Hematopoietic multipotent progenitor cell (in vitro differentiated cells): ENCODE measurements at places on chromosomes 5 and 9. TPM values are rescaled to one million over a fixed set of nuclear protein-coding genes. Genes with fewer than 3 reads are reported as not detected.
A peak's percentile ranks its signal among the peaks of the same experiment; 100 is the strongest.

DNA sequence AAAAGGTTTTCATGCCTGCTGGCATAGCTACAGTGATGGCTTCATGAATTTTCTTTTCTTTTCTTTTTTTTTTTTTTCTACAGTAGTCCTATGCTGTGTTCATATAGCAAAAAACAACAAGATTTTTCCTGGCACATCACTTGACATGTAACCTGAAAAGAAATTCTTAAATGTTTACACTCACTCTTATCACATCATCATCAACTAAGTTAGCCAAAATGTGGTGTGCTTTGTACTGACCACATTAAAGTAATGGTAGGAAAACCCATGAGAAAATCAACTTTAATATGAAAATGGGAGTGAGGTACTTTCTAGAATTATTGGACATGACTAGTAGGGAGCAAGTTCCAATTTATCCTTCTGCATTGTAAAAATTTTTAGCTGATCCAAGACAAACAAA, 146.7 kb downstream of the SSBP2 start:
- no peak for DNase-seq

DNA sequence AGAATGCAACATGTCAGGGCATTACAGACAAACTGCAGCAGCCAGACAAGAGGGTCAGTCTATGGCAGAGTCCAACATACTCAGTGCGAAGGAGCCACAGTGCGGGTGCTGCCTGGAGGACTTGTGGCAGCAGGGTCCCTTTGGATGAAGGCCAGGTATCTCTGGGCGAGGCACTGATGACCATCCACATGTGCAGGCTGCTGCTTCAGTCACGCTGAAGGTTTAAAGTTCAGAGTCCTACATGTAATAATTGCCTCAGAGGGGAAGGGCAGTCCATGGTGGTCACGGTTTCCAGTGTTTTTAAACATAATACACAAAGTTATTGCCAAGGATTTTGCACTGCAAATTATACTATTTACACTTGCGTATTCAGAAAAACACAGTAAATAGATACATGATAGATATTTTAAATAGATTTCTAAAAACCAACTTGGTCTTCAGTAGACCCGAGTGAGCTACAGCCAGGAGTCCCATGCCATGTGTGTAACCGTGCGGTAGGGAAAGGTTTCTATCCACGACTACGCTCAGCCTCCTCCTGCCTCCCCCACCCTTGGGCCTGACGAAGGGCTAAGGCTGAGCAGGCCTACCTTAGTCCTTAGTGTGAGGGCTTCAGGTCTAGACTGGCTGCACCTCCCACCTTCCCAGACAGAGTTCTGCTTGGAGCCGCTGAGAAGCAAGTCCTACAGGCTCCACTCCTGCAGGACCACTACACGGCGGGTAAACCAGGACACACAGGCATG, 76.2 kb downstream of the GPR21 start:
- no peak for DNase-seq

GRCh38 chr9:14278291-14278721, 35.6 kb downstream of the NFIB start:
- DNase-seq = no peak

DNA sequence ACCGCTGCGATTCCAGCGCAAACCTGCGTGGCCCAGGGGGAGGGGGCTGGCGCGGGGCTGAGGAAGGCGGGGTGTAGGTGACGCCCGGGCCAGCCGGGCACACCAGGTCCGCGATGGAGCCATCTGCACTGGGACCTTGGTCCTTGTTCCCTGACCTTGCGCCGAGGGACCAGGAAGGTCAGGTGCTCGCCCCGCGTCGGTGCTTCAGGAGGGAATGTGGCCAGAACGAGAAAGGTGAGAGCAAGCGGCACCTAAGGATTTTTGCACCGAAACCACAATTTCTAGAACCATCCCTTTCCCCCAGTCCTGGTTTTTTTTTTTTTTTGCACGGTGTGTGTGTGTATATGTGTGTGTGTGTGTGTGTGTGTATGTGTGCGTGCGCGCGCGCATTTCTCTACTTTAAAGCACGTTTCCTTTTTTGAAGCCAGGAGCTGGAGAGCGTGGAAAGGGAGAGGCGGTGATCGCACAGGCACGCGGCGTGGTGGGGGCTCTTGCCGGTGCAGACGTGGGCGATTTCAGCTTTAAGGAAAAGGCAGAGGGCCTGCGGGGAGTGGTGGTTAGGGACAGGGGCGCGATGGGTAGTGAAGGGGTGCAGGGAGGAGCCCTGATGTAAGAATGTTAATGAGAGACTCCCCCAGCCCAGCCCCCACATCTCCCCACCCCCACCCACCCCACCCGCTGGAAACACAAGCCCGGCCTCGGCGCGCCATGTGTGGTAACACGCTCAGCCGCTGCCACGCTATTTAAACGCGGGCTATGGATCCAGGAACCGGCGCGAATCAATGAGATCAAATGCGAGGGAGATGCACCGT, at the start of gene NPR3:
Gene NPR3, plus strand, starts transcription at position 772 of the 812 bp plus-strand sequence. CDS start 456 bp downstream, outside the sequence.
- DNase-seq = peak; percentile 60

DNA sequence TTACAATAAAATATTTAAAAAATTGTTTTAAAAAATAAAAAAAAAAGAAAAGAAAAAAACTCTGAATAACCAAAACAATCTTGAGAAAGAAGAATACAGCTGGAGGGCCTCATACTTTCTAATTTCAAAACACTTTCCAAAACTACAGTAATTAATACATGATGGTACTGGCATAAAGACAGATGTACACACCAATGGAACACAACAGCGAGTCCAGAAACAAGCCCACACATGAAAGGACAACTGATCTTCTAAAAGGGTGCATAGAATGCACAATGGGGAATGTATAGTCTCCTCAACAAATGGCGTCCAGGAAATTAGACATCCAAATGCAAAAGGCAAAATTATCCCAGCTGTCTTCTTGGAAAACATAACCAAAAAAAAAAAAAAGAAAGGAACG, 99.6 kb downstream of the LURAP1L start:
- no peak for DNase-seq

- no peak for DNase-seq
Observed at GRCh38 chr5:178230879-178231538, 1.6 kb downstream of the PHYKPL start.

DNA sequence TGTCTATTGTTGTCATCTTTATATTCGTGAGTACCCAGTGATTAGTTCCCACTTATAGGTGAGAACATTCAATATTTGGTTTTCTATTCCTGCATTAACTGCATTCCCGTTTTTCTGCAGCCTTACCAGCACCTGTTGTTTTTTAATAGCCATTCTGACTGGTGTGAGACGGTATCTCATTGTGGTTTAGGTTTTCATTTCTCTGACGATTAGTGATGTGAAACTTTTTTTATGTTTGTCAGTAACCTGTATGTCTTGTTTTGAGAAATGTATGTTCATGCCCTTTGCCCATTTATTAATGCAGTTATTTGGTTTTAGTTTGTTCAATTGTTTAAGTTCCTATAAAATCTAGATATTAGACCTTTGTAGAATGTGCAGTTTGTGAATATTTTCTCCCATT, 546.0 kb upstream of the RORB start:
- DNase-seq = no peak

DNA sequence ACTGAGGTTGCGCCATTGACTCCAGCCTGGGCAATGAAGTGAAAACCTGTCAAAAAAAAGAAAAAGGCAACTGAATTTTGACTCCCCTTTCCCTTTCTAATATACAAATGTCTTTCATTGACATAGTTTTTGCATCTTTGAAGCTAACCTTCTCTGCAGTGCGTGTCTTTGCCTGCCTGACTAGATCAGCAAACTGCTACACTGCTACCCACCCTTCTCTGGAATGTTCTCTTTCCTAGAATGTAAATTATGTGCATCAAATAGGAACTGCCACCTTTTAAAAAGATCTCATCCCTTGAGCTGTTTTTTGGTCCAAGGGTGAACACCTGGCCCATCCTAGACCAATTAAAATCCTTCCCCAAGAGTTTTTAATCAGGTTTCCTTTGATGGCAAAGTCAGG, 127.6 kb downstream of the SLC28A3 start:
- no peak for DNase-seq

DNA sequence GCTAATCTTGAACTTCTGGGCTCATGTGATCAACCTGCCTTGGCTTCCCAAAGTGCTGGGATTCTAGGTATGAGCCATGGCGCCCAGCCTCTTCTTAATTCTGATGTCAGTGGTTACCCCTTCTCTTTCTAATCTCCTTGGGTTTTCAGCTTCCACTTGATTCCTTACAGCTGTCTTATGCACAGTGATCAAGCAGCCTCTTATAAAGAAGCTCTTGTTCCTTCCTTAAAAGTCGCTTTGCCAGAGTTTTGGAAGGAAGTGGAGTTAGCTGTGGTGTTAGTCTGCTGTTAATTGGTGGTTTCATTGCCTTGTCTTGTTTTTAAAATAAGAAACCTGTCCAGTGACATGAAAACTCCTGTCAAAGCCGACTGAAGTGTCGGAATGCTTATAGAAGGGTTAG, 128.1 kb upstream of the CACNA1B start:
- no peak for DNase-seq

- no peak for DNase-seq
Observed at GRCh38 chr5:3698412-3698811, 102.8 kb downstream of the IRX1 start.

DNA sequence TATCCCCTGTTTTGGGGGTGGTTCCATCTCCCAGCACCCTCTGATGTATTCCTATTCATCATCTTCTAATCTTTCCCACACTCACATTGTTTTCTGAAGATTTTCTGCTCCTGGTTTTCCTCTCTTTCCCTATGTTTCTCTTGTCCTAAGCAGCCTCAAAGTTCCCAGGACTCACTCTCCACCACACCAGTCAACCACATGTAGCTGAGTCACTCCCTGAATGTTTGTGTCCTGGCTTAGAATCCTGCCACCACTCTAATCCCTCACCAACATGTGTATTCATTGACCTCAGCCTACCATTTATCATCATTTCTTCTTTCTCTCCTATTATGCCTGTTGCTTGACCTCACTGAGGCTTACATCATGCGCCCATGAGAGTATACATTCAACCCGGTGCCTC, 282.4 kb upstream of the ADAMTS16 start:
- DNase-seq = no peak

DNA sequence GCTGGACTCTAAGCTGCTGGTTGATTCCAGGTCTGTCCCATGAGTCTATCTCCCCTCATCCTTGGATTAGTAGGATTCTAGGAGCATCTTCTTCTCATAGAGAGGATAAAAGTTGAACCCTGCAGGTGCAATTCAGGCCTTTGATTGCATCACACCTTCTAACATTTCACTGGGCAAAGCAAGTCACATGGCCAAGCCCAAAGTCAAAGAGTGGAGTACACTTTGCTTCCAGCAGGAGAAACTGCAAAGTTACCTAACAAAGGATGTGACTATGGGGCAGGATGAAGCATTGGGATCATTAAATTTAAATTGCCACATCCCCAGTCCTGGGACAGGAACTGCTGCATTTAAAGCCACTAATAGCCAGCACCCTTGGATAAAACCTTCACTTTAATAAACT, 51.0 kb upstream of the EGFLAM start:
- no peak for DNase-seq

- DNase-seq = no peak
Observed at GRCh38 chr5:151162776-151163175, 5.2 kb upstream of the ANXA6 start.

DNA sequence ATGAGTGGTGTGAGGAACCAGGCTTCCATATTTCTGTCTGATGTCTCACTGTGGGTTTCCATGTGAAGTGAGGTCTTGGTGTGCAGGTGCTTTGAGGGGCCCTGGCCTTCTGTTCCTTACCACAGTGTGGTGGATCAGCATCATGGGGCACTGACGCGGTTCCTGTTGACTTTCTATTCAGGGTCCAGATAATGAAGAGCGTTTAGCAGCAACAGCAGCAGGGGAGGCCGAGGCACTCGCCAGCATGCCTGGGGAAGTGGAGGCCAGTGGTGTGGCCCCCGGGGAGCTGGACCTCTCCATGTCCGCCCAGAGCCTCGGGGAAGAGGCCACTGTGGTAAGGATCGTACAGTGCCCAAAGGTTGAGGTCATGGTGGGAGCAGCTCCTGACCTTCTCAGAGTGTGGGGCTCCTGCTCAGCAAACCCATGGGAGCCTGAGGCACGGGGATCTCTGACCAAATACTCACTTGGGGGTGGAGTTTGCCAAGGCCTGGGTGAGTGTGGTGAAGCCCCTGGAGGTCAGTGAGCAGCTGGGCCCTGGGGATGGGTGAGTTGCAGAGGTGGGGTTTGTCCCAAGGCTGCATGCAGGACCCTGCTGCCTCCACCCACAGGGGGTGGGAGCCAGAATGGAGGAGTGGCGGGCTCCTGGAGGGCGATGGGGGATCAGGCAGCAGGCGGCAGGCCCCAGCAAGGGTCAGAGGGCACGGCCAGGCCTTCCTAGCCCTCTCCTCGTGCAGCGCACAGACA, 61.2 kb downstream of the COL15A1 start:
- DNase-seq = no peak

GRCh38 chr9:135670721-135671590, 7.8 kb downstream of the LCN9 start:
- no peak for DNase-seq

DNA sequence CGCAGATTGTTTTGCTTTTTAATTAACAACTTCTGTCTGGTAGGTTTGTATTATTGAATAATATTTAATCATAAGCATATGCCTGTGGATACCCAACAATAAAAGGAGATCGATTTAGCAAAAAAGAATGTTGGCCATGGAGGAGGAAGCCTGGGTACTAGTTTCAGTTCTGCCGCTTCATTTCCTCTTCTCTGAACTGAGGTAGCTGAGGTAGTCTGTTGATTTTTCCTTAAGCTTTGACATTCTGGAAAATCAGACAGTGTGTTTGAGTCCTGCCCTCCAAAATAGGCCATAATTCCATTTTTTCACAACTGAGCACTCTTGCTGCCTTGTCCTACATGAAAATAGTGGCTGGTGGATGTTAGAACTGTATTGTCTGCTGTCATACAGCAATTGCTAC, 6.0 kb upstream of the GPR21 start:
- no peak for DNase-seq

GRCh38 chr5:149747141-149747832, 17.2 kb downstream of the PPARGC1B start:
- DNase-seq = no peak

GRCh38 chr5:56871777-56872176, 37.6 kb upstream of the SETD9 start:
- DNase-seq = peak; percentile 57

- DNase-seq = no peak
Observed at GRCh38 chr5:61020415-61020814, 75.4 kb downstream of the NDUFAF2 start.

- no peak for DNase-seq
Observed at GRCh38 chr9:98081477-98082219, 25.1 kb downstream of the NANS start.

DNA sequence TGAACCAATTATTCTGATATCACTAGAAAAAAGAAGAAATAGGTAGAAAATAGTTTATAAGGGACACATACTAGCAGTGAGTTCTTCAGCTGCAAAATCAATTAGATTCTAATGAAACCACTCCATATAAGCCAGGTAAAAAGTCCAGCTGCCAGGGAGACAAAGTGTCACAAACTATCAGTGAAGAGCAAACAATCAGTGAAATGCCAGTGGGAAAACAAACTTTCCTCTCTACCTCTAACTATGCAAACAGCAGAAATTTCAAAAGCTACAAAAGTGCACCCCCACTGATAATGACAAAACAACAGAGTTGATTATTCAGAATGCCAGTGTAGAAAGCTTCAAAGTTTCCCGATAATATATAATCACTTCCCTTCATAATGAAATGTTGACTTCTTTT, 637.2 kb upstream of the ITGA1 start:
- DNase-seq = no peak

Gene PTGER4
- 323 TPM for total RNA-seq

Gene IL5
- total RNA-seq = not detected

Gene FOXD4L5
- total RNA-seq = under 0.01 TPM

Gene NRG2
- under 0.01 TPM for total RNA-seq

Gene GRM6
- total RNA-seq = not detected

Gene SPATA6L
- not detected for total RNA-seq
